ENCODE measurements at places on chromosomes 1 and 21.

GRCh38 chr21:16421965-16422364, 692.2 kb downstream of the USP25 start:
- DNase-seq = no peak

DNA sequence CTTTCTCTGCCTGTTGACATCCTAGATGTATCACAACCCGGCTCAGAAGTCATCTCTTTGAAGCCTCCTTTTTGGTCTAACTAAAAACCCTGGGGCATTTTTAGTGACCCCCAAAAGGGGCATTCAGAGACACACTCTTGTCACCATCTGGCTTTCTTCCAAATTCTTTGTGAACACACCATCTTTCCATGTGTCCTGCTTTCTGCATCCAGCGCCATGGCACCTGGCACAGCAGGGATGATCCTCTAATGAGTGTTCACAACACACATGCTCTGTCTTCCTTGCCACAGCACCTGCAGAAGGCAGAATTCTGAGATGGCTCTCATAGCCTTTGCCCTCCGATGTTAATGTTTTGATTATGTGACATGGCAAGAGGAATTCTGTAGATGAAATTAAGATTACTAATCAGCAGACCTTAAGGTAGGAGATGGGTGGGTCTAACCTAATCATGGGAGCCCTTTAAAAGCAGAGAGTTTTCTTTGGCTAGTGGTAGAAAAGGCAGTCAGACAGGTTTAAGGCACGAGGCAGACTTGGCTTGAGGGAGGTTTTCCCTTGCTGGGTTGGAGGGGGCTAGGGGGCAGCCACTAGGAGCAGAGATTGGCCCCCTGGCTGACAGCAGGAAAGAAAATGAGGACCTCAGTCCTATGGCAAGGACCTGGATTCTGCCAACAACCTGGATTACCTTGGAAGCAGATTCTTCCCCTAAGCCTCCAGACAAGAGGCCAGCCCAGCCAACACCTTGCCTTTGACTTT, 4.9 kb upstream of the TMEM61 start:
- no peak for DNase-seq

GRCh38 chr1:31715873-31716220, 12.0 kb upstream of the COL16A1 start:
- DNase-seq = no peak

DNA sequence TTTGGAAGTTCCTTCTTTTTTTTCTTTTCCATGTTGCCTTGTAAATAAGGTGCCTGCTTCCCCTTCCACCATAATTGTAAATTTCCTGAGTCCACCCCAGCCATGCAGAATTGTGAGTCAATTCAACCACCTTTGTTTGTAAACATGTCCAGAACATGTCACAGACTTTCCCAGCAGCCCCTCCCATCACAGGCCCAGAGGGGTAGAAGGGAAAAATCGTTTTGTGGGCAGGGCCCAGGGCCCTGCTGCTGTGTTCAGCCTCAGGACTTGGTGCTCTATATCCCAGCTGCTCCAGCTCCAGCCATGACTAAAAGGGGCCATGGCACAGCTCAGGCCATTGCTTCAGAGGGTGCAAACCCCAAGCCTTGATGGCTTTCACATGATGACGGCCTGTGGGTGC, 384.6 kb upstream of the NCAM2 start:
- DNase-seq = no peak

DNA sequence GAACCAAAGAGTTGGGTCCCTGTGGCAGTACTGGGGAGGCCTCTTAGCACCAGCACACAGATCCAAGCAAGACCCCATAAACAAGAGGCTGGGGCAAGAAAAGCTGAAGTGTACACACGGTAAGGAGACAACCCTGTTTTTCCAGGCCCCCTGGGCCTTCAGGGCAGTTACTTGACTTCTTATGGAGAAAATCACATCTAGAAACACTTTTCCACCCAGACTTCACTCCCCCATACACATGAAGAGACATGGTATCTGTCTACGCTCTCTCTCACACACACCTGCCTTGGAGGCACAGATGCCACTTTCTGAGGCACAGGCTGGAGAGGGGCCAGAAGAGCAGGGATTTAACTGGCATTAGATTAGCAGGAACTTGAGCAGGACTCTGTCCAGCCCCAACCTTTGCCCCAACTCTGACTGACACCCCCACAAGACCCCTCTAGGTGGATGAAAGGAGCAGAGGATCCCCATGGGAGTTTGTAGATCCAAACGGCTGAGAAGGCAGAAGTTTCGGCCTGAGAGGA, 2.2 kb downstream of the CERS2 start:
- no peak for DNase-seq

- peak; percentile 39 for DNase-seq
These were observed at the start of gene IL6R for GRCh38 chr1:154404984-154405746. Gene IL6R (plus strand): TSS chr1:154405343. CDS start chr1:154405630, 287 bp downstream.

GRCh38 chr1:88029142-88029541, 654.9 kb upstream of the PKN2 start:
- no peak for DNase-seq

DNA sequence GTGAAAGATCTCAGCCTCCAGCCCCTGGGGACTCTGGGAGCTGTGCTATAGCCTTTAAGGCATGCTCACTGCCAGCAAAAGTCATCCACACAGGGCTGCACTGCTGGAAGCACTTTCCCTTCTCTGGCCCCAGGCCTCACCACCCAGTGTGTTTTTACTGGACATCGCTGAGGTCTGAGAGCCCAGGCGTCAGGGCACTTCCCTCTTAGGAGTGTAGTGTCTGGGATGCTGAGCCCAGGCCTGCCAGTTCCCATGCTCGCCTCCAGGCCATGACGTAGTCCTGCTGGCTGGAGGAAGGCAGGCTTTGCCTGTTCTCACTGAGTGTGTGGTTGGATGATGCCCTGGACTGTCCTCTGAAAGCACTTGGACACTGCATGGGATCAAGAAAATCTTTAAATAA, 101.2 kb downstream of the GDAP2 start:
- DNase-seq = no peak

GRCh38 chr1:8351693-8352470, 34.0 kb downstream of the SLC45A1 start:
- no peak for DNase-seq

DNA sequence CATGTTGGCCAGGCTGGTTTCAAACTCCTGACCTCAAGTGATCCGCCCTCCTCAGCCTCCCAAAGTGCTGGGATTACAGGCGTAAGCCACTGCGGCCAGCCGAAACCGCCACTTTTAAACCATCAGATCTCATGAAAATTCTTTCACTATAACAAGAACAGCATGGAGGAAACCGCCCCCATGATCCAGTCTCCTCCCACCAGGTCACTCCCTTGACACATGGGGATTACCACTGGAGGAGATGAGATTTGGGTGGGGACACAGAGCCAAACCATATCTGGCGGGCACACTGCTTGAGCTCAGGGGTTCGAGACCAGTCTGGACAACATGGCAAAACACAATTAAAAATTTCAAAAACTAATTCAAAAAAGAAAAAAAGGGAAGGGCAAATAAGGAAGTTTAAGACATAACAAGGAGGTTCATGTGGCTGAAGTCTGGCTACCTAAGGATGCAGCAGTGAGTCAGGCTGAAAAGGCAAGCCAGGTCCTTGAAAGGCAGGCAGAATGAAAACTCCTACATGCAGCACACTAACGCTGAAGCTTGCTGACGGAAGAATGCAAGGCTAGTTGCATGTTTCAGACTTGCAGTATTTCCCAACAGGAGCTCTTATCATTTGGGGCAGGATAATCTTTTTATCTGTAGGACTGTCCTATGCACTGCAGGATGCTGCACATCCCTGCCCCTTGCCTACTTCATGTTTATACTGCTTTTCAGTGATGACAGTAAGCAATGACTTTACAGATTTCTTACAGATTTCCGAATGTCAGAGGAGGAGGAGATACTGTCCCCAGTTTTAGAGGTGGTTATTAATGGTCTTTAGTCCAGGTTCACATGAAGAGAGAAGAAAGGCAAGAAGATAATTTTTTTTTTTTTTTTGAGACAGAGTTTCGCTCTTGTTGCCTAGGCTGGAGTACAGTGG, 49.3 kb downstream of the FBXO42 start:
- no peak for DNase-seq

DNA sequence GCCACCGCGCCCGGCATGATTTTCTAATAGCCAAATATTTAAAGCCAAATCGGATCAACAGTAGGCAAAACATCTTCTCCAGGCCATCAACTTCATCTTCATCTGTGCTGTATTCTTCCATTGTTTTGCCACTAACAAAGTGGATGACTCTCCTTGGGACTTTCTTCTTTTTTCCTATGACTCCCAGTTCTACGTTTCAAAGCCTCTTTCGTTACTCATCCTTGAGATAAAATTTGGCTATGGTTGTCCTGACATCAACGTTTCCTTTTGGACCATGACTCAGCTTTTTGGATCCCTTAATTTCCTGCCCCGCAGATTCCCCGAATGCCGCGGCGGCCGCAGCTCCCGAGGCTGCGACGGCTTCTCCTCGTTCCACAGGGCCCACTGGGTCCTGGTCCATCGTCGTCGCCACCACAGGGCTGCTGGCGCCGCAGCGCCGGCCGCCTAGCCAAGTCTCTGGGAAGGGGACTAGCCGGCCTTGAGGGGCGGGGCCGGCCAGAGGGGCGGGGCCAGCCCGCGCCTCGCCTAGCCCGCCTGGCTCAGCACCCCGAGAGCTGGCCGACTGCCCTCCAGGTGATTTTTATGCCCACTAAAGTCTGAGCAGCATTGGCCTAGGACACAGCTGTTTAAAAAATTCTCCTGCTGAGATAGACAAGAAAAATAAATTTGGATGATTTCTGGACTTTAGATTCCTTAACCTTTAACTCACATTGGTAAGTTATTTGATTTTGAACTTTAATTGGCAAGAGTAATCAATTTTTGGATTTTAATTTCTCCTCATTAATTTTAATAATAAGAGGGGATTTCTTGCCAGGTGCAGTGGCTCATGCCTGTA, 93.9 kb downstream of the ADCY10 start:
- DNase-seq = no peak

DNA sequence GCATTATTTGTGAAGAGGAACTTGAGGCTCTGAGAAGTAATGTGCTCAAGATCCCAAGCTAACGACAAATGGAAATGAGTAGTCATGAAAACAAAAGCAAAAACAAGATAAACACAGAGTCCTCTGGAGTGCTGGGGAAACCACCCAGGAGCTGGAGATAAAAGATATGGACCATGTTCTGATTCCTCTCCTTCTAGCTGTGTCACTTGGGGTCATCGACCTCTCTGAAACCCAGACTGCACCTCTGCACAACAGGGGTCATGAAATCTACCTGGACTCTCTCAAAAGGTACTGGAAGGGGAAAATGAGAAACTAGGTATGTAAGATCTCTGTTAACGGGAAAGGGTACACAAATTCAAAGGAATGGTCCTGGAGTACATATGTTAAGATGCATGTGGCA, 6.5 kb downstream of the PGLYRP4 start:
- no peak for DNase-seq

DNA sequence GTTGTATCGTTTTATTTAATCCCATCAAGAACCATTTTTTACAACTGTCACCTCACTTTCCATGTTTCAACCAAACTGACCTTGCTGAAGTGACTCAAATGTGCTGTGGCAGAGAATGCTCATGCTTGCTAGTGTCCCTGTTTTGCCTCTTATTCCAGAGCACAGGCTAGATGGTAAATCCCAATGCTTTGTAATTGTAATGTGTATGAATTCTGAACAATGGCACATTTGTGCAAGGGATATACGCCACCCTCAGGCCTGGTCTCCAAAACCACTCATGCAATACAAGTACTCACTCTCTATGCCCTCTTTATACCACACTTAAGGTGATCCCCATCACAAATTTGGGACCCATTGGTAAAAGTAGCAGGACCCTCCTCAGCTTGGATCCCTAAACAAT, 313.6 kb downstream of the HHIPL2 start:
- DNase-seq = no peak

DNA sequence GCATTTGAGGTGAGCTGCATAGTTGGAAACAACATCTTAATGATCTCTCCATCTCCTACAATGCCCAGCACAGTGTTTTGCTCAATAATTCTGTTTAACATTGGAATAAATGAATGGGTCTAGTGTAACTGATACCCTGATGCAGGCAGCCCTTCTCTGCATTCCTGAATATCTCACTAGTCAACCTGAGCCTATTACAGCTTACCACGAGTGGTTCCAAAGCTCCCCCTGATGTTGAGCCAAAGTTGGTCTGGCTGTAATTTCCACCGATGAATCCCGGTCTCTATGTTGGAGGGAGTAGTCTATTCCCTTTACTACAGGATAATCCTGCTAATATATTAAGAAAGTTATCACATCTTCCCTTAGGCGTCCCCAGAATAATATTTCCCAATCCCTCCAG, 63.8 kb downstream of the ZBTB18 start:
- DNase-seq = no peak

DNA sequence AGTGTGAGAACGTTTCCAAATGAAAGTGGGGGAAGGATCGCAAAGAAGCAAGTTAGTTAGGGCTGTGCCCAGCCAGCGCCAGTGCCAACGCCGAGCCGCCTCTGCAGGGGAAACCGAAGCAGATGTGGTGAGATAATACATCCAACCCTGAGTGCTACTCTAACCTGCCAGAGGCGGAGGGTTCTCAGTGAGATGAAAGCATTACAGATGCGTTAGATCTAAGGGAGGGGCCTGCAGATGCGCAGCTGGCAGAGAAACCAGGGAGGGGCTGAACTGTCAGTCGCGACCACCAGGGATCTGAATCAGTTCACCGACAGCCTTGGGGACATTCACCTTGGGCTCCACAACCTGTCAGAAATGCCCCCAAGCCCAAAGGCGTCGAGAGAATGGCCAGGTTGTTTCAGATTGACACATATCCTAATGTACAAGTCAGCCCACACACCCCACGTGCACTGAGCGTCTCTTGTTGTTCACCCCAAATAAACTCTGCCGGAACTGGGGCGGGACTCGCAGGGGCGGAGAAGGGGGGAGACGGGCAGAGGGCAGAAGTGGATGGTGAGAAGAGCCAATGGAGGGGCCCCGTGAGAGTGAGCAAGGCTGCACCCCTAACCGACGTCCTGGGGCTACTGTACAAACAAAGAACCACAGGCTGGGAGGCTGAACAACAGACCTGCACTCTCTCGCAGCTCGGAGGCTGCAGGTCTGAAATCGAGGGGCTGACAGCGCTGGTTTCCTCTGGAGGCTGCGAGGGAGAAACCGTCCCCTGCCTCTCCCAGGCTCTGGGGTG, 8.7 kb upstream of the UMODL1 start:
- peak; percentile 59 for DNase-seq

DNA sequence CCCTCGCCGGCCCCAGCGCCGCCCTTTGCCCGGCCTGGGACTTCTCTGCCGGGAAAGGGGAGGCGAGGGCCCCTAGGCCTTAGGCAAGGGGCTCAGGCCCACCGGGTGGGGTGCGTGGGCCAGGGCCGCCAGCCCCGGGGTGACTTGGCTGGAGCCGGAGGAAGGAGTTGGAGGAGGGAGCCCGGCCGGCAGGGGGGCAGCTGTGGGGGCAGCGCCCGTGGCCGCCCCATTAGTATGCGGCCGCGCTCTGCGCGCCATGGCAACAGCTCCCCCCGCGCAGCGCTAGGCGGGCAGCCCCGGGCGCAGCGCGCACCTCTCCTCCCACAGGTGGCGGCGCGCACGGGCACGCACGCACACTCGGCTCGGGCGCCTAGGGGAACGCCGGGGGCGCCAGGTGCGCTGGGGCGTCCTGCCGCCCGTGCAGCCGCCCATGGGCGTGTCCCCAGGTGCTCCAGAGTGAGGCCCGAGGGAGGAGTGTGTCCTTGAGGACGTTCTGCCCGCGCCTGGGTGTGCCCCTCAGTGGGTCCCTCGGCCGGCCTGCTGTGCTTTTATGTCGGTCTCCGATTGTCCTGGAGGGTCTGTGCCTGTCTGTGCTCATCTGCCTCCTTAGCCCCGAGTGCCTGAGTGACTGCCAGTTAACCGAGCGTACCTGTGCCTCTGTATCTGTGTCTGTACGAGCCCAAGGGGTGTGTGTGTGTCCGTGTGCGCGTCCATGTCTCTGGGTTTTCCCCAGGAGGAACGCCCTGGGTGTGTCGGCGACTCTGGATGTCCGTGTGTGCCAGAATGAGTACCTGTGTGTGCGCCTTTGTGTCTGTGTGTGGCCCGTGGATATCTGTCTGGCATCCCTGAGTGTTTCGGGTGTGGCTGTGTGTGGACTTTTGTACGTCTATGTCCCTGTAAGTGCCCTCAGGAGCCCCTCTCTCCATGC, 38.2 kb upstream of the WASF2 start:
- DNase-seq = no peak
